Heart right ventricle (tissue), 16 donors: ENCODE measurements at places on chromosomes 3 and 15.

DNA sequence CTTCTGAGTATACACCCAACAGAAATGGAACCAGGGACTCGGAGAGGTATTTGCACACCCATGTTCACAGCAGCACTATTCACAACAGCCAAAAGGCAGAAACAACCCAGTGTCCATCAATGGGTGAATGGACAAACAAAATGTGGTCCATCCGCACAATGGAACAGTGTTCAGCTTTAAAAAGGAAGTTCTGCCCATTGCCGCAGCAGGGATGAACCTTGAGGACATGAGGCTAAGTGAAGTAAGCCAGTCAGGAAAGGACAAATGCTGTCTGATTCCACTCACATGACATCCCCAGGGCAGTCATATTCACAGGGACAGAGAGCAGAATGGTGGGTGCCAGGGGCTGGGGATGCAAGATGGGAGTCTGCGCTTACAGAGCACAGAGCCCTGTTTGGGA lies 7.5 kb downstream of the IQSEC1 start:
- no peak for DNase-seq

DNA sequence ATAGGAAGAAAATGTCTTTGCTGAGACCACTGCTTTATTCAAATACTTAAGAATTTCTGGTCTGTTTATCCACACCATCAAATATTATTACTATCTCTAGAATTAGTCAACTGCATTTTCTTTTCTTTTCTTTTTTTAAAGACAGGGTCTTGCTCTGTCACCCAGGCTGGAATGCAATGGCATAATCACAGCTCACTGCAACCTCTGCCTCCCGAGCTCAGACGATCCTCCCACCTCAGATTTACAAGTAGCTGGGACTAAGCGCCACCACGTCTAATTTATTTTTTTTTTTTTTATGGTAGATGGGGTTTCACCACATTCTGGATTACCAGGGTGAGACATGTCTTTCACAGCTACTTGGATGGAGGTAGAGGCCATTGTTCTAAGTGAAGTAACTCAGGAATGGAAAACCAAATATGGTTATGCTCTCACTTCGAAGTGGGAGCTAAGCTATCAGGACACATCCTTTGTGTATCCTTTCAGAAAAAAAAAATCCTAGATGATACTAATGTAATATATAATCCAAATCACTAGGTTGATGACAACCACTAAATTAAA lies 52.8 kb downstream of the STAG1 start:
- no peak for DNase-seq

DNA sequence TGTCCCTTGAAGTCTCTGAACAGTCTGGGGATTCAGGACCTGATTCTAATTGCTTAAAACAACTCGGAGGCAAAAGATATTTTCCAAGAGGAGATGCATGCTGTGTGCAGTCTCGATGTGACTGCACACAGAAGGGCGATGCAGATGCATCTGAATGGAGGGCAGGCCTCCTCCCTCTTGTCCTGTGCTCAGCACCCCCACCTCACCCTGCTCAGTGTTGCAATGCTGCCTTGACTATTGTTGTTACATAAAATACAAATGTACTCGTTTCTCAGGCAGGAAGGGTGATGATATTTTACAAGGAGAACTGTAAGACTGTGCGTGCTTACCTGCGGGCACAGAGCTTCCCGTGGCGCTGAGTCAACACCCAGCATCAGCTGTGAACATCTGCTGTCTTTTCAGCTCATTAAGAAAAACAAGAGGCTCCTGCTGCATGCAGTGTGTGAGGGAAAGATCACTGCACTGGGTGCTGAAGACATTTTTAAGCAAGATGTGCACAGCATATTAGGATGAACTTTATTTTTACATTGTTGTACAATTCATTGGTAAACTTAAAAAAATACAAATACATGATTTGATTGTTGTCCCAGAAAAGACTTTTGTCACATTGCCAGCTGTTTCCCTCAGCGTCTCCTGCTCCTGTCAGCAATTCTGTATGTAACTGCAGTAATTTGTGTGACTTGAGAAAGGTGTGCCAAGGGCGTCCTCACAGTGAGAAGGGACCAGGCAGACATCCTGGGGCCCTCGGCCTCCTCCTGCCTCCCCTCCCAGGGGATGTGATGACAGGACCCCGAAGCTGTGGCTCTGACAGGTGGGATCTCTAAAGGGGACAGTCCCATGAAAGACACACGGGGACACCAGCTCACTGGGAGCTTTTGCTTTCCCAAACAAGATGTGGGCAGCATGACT lies 56.3 kb upstream of the RPL32 start:
- DNase-seq, result no peak

- no peak for DNase-seq
Observed at GRCh38 chr3:57135964-57136719, 29.0 kb downstream of the IL17RD start.

DNA sequence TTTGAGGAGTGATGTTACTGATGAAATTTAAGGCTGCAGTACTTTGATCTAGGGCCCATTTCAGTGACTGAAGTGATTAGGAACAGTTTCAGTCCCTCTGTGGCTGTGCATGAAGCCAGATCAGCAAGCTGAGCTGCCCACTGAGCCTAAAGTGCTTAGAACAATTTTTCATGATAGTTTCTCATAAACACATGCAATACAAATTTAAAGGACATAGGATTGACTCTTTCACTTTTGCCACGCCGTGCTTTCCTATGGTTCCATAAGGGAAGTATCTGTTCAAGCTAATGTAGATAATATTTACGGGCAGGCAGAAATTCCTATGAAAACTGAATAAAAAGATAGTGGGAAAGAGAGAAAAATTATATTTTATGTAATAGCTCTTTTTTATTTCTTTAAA lies 10.6 kb downstream of the ANKUB1 start:
- no peak for DNase-seq

DNA sequence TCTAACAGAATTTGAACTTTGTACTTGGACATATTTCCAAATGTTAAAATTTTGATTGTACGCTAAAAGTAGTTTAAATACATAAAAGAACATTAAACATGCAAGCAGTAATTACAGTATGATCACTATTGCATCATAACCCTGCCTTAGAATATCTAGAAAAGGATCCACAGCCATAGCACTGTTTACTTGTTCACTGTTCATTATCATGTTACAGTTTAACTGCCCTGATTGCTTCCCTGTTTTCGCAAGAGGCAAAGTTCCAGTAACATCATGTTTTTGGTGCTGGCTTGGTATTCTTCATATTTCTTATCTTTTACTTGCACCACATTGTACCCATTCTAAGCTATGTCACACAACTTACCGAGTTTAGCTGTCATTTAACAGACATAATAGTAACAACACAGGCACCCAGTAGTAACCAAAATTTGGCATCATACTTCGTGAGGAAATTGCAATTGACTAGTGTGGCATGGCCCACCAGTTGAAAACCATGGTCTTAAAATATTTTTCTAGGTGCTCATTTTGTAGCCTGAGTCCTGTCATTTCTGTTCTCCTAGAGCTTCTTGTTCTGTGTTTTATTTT lies 13.3 kb upstream of the TMEM87A start:
- no peak for DNase-seq

GRCh38 chr3:179560791-179561190 lies 1.9 kb upstream of the ACTL6A start:
- DNase-seq, result no peak

- peak; percentile 74 for DNase-seq
Observed at GRCh38 chr3:50515565-50516439, 12.4 kb upstream of the CACNA2D2 start.

GRCh38 chr3:134332344-134332743 lies 41.9 kb downstream of the AMOTL2 start:
- no peak for DNase-seq

DNA sequence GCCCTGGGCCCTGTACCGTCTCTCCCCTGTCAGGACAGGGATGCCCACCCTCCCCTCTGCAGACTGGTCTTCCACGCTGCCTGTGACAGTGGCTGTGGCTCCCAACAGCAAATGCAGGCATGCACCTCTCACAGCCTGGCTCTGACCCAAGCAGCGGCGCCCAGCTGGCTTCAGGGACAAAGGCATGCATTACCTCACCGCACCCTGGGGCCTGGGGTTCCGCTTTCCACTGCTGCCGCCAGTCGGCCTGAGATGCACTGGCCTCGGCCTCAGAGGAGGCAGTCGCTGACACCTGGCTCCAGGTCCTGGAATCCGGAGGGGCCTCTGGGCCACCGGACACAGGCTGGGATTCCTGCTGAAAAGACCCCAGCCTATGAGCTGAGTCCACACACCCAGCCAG lies 70.3 kb downstream of the SCN5A start:
- DNase-seq, result peak; percentile 86

- DNase-seq, result no peak
Observed at GRCh38 chr3:149442851-149443544, 31.5 kb upstream of the TM4SF4 start.

DNA sequence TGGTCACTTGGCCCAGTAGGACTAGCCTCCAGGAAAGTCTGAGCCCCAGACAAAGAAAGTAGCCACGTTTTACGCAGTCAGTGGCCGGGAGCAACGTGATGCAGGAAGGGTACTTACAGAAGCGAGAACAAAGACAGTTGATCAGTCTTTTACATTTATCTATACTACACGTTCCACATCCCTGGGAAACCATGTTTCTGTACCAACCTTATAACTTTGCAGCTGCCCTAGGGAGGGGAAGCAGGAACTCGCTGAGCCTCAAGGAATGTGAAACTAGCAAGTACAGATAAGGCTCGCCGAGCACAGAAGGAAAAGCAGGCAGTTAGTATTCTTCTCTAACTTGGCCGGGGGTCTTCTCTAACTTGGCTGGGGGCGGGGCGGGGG lies 3.4 kb upstream of the KNL1 start:
- no peak for DNase-seq

DNA sequence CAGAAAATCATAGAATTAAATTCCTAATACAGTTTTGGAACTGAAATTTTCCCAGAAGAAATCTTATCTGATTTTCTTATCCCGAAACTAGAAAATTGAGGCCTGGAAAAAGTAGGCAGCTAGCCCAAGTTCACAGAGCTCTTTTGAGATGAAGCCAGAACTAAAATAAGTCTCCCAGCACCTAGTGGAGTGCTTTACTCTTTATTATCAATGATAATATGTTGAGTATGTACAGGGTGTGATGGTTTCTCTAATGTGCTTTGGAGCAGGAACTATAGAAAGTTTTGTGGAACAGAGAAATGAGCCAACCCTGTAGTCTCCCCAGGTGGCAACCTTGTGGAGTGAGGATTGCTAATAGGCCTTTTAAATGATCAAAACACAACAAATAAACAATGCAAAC lies 30.3 kb upstream of the BCL6 start:
- no peak for DNase-seq

DNA sequence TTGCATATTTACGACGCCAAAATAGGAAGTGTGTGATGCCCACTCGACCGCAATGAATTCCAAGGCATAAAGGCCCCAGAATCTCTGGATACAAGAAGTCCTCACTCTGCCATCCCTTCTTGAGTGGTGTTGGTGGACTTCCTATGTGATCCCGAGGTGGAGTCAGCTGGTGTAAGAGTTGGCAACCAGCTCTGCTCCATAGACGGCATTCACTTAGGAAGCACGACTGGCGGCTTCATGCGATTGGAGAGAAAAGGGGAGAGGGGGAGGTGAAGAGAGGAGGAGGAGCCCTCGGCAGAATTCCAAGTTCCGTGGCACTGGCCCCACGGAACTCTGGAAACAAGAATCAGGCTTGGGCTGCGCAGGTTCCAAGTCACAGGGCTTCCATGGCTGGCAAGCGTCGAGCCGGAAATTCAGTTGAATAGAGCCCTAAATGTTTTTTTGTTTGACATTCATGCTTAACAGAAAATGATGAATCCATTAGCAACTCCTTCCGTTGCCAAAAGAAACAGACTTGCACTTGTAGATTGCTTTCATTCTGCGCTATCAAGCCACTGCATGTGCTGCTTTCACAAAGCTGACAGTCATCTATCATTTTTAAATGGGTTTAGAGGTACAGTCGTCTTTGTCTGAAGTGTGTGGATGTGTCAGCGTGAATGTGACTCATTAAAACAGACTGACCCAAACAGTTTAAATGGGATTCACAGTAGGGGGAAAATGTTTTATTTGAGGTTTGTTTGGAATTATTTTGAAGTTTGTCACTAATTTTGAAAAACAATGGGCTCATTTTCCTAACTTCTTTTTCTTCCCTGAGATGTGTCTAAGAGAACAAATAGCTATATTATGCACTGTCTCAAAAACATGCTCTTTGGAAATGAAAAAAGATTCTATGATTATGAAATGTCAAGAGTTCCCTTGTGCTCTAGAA lies 428.3 kb upstream of the ATP11B start:
- DNase-seq, result no peak

DNA sequence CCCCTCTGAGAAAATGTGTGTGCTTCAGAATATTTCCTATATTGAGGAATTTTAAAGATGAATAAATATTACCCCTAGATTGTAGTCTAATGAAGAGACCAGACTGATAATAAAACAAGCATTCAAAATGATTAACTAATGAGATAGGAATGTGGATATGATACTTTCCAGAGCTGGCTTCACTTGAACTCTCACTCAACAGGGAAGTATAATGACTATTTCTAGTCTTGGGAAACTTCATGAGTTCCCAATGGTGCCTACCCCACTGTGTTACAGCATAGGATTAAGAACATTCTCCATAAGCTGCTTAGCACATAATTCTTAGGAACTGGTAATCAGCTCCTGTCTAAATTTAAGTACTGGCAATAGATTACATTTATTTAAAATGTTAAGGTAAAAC lies 261.5 kb upstream of the ZNF385D start:
- DNase-seq, result no peak

DNA sequence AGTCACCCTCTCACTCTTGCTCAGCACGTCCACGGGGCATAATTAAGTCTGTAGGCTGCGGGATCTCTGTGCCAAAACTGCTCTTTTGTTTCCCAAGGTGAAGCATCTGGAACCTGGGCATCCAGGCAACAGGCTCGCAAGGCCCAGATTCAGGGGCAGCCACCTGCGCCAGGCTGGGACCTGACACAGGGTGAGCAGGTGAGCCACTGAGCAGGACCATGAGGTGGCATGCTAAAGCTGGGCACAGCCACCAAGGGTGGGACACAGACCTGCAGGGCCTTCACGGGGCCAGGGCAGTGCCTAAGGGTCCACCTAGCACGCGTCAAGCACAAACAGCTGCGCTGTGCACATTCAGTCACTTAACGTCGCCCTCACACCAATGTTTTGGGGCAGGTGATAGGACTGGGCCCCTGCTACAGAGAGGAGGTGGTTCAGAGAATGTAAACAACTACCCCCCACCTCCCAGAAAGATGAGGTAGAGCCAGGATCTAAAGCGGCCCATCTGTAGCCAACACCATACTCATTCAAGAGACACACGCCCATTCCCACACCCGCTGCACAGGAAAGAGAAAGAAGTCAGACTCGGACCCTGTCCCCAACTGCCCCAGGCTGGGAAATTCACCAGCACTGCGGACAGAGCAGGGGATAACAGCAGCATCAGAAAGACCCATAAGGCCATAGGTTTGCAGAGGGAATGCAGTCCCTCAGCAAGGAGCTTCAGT lies 16.3 kb downstream of the XXYLT1 start:
- no peak for DNase-seq

- DNase-seq, result no peak
Observed at GRCh38 chr3:25036633-25037032, 391.4 kb upstream of the RARB start.

DNA sequence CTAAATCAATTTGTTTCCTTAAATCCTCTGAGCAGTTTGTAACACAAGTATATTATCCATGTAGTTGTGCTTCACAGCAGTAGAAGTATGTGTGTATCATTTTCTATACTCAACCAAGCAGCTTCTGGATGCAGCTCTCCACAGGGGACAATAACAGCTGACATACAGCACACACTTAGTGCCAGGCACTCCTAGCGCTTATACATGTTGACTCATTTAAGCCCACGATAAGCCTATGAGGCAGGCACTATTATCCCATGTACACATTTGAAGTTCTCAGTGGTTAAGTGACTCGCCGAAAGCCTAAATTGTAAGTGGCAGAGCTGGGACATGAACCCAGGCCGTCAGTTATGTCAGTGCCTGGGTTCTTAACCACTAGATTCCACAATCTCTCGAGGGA lies 20.3 kb upstream of the LPP start:
- no peak for DNase-seq

GRCh38 chr3:123111640-123112039 lies 44.8 kb downstream of the PDIA5 start:
- no peak for DNase-seq
